ENCODE measurements at places on chromosomes 5 and 9. TPM values are rescaled to one million over a fixed set of nuclear protein-coding genes. Genes with fewer than 3 reads are reported as not detected.

DNA sequence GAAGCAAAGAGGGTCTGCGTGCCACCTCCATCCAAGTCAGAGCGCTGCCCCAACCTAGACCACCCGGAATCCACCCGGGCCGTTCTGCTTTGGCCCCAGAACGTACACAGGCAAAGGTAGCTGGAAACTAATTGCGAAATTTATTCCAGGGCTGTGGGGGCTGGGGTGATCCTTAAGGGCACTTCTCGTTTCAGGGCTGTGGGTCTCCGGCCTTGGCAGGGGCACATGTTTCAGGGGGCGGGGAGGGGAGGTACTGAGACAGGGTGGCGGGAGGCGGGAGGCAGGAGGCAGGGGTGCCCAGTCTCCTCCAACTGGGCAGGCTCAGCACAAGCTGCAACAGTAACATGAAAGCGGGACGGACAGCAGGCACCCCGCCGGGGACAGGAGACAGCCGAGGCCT, 26.1 kb downstream of the NR5A1 start:
- no peak for DNase-seq

DNA sequence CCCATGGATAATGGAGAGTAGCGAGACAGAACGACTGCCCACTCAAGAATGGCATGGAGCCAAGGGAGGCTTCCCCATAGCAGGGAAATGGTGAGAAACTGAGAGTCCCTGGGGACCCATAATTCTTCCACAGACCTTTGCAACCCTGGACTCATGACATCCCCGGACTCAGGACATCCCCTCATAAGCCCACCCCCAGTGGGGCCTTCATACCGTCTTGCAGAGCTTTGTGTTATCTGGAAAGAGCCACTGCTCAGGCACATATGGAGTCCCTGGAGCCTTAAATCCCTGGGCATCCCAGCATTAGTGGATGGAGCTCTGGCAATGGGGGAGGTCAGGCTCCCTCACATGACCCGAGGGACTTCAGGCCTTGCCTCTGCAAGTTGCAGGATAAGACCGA, 865.4 kb upstream of the ARRDC3 start:
- DNase-seq, result no peak

GRCh38 chr9:272251-273213, 57.9 kb downstream of the DOCK8 start:
- DNase-seq, result no peak

GRCh38 chr5:59758566-59758965, 135.0 kb downstream of the PDE4D start:
- no peak for DNase-seq

DNA sequence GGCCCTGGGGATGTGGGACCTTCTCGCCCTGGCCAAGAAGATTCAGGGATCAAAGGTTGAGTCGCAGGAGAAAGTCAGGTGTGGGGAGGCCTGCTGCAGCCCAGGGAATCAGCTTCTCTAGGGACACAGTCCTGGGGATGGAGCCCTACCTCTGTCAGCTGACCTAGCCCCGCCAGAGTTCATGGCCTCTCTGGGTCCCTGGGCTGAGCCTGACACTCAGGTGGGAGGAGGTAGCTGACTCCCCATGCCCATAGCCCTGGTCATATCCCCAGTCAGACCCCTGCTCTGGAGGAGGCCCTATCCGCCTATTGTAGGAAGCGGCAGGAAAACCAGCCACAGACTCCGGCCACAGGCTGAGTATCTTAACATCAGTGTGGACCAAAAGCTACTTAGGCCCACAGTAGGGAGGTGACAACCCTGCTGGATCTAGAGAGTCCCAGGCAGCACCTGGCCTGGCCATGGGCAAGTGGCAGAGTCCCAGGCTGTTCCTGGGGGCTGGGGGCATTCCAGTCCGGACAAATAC, 15.0 kb upstream of the MRNIP start:
- DNase-seq, result no peak

- no peak for DNase-seq
Measured at GRCh38 chr9:74330487-74331214, 166.5 kb upstream of the RORB start.

GRCh38 chr5:150946351-150946905, 41.6 kb upstream of the ZNF300 start:
- peak; percentile 95 for DNase-seq

DNA sequence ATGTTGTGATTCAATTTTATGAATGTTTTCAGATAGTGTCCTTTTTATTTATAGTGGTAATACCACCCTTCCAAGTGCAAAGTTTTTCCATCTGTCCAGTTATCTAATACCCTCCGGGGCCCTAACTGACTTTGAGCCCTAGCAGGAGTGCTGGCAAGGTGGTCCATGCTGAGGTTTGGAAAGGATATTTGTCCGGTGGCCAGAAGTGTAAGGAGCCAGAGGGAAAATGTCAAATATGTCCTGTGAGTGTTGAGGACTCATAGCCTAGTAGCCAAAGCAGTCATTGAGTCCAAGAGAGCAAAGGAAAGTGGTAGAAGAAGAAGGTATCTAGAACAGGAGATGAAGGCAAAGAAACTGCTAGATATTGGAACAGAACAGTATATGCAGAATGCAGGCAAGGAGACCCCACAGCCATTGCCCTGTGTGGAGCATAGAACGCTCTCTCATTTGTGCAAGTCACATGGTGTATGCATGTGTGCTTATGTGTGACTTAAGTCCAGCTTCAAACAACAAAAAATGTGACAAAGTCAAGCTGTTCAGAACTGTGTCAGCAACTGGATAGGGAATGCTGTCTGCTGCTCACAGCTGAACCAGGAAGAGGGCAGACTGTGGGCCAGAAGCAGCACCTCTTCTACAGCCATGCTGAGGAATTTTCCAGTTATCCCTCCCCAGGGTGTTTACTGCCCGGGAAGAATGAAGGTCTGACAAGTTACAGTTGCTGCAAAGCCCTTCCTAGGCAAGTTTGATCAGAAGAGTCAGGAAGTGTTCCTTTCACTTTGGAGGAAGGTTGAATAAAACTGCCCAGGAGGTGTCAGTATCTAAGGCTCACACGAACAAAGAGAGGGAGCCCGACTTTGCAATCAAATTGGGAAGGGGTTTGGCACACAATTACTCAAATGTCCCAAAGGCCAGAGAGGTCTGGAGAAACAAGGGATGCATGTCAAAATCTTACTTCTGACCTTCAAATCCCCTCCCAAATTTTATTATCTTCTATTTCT, 463.3 kb upstream of the DMAC1 start:
- DNase-seq, result no peak

DNA sequence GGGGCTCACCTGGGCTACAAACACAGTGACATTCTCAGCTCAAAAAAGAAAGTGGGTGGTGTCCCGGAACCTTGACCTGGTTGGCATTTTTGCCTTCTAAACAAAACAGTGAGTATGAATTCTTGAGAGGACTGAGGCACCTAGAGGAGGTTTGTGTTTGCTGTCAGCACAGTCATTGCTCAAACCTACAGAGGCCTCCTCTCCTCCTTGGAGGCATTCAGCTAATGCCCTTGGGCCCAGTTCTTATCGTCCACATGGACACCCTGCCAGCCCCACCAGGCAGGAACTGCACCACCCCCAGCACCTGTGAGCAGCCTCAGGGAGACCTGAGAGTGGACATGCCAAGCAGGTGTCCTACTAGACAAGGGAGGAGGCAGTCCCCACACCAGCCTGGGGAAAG, 156.7 kb downstream of the SYK start:
- no peak for DNase-seq

DNA sequence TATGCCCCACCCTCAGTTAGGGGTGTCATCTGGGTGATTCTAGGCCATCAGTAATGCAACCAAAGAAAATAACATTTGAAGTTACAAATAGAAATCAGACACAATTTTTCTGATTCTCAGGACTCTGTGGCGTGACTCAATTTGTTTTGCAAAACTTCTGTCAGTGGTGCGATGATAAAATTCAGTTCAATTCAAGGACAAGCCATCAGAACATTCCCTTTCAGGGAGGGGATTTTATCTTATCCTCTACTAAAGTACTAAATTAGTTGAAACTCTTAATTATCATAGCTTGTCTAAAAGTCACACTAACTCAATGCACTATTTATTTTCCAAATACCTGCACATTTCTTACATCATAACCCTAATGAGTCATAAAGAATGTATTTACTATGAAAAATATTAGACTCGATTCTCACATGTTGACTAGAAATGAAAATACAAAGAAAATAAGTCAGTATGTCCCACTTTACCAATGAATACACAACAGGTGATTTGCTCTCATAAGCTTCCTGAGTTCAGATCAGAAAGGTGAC, 28.2 kb downstream of the HTR4 start:
- DNase-seq, result no peak

DNA sequence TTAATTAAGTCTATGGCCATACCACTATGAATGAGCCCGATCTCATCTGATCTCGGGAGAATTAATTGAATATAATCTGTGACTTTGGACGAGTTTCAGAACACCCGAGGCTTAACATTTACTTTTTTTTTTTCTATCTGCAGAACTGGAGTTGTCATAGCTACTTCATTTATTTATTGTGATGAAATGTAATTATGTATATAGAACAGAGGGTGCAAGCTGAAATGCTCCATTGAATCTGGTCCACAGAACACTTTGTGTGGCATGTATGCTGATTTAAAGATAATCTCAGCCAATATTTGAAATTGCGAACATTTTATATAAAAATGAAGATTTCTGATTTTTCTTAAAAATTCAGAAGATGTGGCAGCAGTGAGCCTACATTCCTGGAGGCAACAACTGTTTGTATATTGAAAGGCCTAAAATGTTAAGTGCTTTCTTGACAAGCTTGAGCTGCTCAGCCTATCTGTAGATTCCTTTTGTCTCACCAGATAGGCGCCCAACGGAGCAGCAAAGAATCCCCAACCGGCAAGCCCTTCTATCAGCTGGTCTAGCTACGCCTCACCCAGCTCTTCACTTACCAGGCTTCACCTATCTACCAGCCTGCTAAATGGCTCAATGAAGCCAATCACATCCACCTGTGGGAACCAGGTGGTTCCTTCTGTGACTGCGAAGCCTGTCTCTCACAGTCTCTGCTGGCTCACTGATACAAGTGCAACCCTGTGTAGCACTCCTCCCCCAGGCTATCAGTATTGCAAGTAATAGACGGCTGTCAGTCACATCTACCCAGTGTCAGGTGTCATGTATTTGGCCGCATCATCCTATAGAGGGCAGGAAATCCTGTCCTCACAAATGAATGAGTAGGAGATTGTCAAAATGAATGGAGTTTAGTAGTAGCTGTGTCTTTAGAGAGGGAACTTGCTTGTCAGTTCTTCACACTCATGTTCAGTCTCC, 170.6 kb upstream of the MRPS30 start:
- DNase-seq, result no peak

DNA sequence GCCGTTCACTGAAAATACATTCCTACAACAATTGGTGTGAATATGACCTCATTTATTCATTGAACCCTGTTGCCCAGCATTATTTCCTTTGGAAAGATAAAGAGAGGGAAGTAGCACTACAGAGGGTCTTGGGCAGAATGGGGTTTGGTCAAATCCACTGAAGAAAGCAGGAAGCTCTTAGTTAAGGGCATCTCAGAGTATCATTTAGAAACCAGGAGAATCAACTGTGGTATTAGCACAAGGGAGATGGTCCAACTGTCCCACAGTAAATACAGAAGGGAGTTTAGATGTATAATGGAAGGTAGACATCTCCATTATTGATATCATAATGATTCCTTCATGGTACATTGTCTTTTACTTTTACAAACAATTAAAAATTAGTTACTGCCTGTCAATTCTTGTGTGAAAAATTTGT, 47.1 kb downstream of the LIX1 start:
- DNase-seq, result no peak

DNA sequence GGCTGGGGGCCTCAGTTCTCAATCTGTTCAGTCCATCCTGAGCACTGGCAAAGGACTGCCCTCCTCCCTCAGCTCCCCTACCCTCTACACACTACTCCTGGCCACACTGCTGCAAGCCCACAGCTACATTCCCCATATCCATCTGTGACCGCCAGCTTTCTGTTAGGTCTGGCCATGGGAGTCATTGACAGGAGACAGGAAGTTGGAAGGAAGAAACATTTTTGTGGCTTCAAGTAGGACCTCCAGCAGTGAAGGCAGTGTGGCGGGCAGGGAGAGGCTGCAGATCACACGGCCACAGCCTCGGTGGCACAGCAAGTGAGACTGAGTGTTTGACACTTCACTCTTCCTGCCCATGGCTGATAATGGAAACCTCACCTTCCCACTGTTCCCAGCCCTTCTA, 55.9 kb downstream of the SECISBP2 start:
- DNase-seq, result no peak

DNA sequence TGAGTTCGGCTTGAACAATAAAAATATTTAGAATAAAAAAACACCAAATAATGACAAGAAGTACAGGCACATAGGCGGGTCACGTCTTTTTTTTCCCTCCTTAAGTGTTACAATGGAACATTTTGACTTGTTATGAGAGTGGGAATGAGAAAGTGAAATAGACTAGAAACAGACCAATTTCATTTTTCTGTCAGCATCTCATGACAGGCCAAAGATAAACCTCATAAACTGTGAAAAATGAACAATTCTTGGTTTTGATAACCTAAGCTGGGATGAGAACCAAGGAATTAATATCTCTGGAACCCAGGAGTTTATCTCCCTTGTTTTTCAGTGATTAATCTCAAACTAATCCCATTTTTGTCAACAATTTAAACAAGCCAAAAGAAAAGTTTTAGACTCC, 299.5 kb downstream of the SLIT3 start:
- DNase-seq, result no peak

DNA sequence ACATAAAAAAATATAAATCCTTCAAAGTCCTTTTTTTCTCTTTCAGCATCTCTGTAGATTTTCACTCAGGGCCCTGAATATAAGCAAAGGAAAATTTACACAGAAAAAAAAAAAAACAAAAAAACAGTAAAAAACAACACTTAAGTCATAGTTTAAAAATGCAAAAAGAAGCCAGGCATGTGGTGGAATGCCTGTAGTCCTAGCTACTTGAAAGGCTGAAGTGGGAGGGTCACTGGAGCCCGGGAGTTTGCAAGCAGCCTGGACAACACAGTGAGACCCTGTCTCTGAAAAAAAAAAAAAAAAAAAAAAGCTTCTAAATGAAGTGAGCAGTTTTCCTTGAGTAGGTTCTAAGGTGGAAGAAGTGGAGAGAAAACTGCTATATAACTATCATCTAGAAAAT, 55.0 kb upstream of the BNC2 start:
- no peak for DNase-seq

- DNase-seq, result no peak
Measured at GRCh38 chr9:137352511-137353222, 50.6 kb upstream of the NRARP start.

- no peak for DNase-seq
Measured at GRCh38 chr9:89149726-89150125, 28.9 kb downstream of the SHC3 start.

Gene COL23A1
- 1.1 TPM for polyA plus RNA-seq

Gene SPINK6
- polyA plus RNA-seq, result not detected

Gene MLANA
- polyA plus RNA-seq, result 0.45 TPM

Gene SLC4A9
- polyA plus RNA-seq, result not detected

Gene NSG2
- polyA plus RNA-seq, result 0.18 TPM

Gene G3BP1
- polyA plus RNA-seq, result 97.6 TPM

Gene PCDHA7
- polyA plus RNA-seq, result 0.15 TPM

Measured in muscle of arm (tissue), 14 donors.